ENCODE measurements at places on chromosomes 5 and 9. TPM values are rescaled to one million over a fixed set of nuclear protein-coding genes. Genes with fewer than 3 reads are reported as not detected.

- no peak for DNase-seq
- H3K4me3 ChIP-seq: no peak overlapping the region
- H3K27ac ChIP-seq: no peak overlapping the region
These were observed 28.0 kb downstream of the CDO1 start for GRCh38 chr5:115788440-115788839.

DNA sequence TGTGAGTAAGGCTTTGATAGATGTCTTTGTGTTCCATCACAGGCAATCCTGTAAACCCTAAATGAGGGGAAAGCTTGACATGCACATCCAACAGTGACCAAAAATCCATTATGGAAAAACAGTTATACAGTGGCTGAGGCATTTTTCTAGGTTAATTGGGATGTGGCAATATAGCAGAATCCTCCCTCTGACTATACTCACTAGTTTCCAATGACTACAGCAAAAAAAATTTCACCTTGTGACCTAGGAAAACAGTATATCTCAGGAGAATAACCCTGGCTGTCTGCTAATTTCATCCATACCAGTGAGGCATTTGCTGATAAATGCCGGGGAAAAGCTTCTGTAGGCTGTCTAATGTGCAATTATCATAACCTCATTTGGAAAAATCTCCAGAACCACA, 49.9 kb upstream of the SNCAIP start:
- H3K36me3 ChIP-seq: no peaks in the 10 kb centered on the region
- no peak overlapping the region for H3K27ac ChIP-seq
- no peaks in the 10 kb centered on the region for H3K27me3 ChIP-seq
- H3K4me3 ChIP-seq: no peak overlapping the region

DNA sequence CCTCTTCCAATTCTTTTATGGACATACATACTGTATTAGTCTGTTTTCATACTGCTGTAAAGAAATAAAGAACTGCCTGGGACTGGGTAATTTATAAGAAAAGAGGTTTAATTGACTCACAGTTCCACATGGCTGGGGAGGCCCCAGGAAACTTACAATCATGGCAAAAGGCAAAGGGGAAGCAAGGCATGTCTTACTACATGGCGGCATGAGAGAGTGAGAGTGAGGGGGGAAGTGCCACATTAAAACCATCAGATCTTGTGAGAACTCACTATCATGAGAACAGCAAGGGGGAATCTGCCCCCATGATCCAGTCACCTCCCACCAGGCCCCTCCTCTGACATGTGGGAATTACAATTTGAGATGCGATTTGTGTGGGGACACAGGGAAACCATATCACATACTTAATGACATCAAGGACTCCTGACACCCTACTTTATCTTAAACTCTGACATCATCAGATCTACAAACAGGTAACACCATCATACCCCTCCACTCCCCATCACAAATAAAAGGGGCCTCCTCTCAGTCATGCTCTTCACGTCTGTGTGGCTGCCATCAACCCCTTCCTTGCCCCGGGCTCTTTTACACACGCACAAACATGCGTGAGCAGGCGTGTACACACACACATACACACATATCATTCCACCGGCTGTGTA, 9.7 kb downstream of the ANKRD33B start:
- no peaks in the 10 kb centered on the region for H3K4me1 ChIP-seq
- H3K36me3 ChIP-seq: no peaks in the 10 kb centered on the region
- H3K4me3 ChIP-seq: no peak overlapping the region
- H3K27me3 ChIP-seq: peaks cover 5% of the 10 kb centered on the region
- DNase-seq: no peak

DNA sequence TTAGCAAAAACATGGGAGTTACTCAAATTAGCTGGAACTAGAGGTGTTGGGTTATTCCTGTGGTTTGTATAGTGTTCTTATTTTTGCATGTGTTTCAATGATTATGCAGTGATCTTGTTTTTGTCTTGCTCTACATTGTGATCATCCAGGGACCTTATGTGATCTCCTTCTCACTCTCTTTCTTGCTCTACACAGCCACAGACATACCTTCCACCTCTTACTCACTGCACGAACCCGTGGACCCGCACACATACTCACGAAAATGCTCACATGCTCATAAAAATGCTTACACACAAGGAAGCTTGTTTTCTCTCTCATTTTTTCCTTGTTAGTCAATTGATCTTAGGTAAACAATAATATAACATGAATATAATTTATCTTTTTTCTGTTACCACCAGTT, 187.1 kb downstream of the KDM4C start:
- H3K4me3 ChIP-seq: no peak overlapping the region
- peaks cover 3% of the 10 kb centered on the region for H3K36me3 ChIP-seq
- DNase-seq: no peak
- H3K27me3 ChIP-seq: no peaks in the 10 kb centered on the region
- no peak overlapping the region for H3K27ac ChIP-seq

GRCh38 chr5:14326035-14326903, 183.1 kb downstream of the TRIO start:
- H3K36me3 ChIP-seq: peaks cover 28% of the 10 kb centered on the region
- H3K27me3 ChIP-seq: no peaks in the 10 kb centered on the region
- no peak overlapping the region for H3K4me3 ChIP-seq
- H3K4me1 ChIP-seq: peaks cover 9% of the 10 kb centered on the region

DNA sequence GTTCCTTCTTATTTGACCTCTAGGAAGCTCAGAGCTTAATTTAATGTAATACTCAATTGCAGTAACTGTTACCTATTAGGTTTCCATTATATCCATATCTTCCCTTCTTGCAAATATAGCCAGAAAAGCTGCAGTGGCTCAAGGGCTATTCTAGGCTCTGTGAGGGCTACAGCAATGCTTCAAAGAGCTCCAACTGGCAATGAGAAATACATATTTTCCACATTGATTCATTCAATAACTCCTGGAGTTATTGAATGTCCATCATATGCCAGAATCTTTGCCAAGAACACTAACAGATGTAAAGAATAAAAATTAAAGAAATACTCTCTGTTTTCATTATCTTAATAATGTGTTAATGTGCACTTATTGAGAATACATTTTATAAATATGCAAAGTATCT, 396.9 kb upstream of the PAPPA start:
- H3K36me3 ChIP-seq: no peaks in the 10 kb centered on the region
- peaks cover 7% of the 10 kb centered on the region for H3K27me3 ChIP-seq
- H3K4me3 ChIP-seq: no peak overlapping the region
- DNase-seq: no peak
- no peaks in the 10 kb centered on the region for H3K4me1 ChIP-seq

PCDHB14 gene
- total RNA-seq: 7.9 TPM

OBP2B gene
- not detected for total RNA-seq

PRR7 gene
- 11.7 TPM for total RNA-seq

SLC6A3 gene
- not detected for total RNA-seq
